ENCODE measurements at places on chromosomes 5 and 9.

- peak; percentile 26 for DNase-seq
These were observed 110.0 kb upstream of the LPCAT1 start for GRCh38 chr5:1633605-1634336.

DNA sequence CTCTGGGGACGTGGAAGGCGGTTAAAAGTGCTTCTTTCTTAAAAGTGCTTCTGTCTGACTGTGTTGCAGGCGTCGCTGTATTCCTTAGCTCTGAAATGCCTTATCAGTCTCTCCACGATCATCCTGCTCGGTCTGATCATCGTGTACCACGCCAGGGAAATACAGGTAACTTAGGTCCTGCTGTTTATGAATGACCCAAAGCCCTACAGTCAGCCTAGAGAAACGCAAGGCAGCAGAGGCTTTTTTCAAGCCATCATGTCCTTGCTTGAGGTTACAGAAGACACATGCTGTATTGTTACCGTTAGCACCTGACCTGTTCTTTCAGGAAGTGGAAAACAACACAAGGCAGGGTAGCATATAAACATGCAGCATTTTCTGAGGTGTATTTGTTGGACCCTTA, 2.0 kb downstream of the KCNN2 start:
- no peak for DNase-seq

GRCh38 chr5:83487155-83487554, 15.6 kb downstream of the VCAN start:
- no peak for DNase-seq

DNA sequence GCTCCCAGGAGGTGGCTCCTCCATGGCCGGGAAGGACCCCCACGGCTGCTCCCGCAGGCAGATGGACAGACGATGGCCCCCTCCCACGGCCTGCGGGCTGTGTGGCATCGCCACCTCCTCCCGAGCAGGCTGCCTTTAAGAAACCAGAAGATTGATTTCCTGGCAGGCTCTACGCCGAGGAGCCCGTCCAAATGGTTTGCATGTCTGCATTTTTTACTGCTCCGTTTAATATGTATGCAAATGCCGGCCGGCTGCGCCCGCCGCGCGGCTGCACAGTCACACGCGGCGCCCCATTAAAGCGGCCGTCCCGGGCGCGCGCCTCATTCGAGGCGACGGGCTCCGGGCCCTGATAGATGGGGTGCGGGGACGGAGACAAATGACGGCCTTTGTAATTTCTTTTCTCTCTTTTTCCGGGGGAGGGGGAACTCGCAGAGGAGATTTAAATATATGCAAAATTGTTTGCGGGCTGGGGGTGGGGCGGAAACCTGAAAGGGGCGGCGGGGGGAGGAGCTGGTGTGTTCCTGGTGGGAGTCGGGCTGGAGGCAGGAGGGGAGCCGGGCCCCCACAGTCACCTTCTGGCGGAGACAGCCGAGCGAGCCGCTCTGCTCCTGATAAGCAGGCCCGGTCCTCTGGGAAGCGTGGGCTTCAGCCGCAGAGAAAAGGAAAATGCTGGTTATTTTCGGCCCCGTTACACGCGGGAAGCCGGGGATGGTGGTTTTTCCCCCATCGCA, 158.7 kb upstream of the IER5L start:
- peak; percentile 53 for DNase-seq

GRCh38 chr9:137956039-137956438, 78.5 kb downstream of the CACNA1B start:
- no peak for DNase-seq

GRCh38 chr9:117276444-117276843, 138.4 kb downstream of the ASTN2 start:
- DNase-seq = no peak
